ENCODE measurements at places on chromosomes 7 and 10. TPM values are rescaled to one million over a fixed set of nuclear protein-coding genes. Genes with fewer than 3 reads are reported as not detected.

FAM25G gene
- total RNA-seq, result 1.2 TPM

TRIM50 gene
- 0.09 TPM for total RNA-seq

AGAP9 gene
- total RNA-seq, result 4.2 TPM

AIMP2 gene
- total RNA-seq, result 40.6 TPM

CLDN3 gene
- 6.0 TPM for total RNA-seq

NME8 gene
- total RNA-seq, result 1.0 TPM

GRM8 gene
- total RNA-seq, result 0.38 TPM

GIMAP5 gene
- total RNA-seq, result 39.3 TPM

GPC2 gene
- total RNA-seq, result 11.2 TPM

HOXA7 gene
- total RNA-seq, result 0.57 TPM

ANLN gene
- 28.8 TPM for total RNA-seq

SCRN1 gene
- total RNA-seq, result 46.7 TPM

RHOBTB1 gene
- total RNA-seq, result 4.5 TPM
